Glomerular endothelial cell (primary cell): ENCODE measurements at places on chromosomes 1 and 21. TPM values are rescaled to one million over a fixed set of nuclear protein-coding genes. Genes with fewer than 3 reads are reported as not detected.

DNA sequence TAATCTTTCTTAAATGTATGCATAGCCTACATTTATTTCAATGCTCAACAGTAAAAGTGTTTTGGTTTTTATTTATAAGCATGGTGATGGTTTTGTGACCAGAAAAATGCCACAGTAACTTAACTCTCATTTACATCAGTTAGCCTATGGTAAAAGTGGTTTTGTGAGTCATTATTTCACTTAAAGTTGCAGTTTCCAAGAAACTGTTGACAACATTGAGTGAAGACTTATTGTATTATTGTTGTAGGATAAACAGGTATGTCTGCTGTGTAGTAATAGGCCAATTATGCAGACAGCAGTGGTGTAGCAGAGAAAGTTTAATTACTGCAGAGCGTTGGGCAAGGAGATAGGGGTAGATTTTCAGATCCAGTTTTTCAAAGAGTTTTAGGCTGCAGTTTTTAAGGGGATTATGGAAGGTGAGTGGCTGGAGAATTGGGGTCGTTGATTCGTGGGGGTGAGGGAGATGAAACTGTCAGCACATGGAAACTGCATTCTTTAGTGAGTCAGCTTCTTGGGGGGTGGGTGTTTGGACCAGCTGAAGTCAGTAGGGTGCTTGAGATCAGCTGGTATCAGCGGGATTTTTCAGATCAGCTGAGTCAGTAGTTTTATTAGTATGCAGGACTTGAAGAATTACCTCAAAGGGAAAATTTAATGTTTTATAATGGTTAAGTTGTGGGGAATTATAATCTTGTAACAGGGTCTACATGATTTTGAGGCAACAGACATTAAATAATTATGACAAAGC, 168.7 kb upstream of the FMN2 start:
- DNase-seq = no peak

GRCh38 chr1:52365071-52365745, 797 bp downstream of the CC2D1B start:
- no peak for DNase-seq

DNA sequence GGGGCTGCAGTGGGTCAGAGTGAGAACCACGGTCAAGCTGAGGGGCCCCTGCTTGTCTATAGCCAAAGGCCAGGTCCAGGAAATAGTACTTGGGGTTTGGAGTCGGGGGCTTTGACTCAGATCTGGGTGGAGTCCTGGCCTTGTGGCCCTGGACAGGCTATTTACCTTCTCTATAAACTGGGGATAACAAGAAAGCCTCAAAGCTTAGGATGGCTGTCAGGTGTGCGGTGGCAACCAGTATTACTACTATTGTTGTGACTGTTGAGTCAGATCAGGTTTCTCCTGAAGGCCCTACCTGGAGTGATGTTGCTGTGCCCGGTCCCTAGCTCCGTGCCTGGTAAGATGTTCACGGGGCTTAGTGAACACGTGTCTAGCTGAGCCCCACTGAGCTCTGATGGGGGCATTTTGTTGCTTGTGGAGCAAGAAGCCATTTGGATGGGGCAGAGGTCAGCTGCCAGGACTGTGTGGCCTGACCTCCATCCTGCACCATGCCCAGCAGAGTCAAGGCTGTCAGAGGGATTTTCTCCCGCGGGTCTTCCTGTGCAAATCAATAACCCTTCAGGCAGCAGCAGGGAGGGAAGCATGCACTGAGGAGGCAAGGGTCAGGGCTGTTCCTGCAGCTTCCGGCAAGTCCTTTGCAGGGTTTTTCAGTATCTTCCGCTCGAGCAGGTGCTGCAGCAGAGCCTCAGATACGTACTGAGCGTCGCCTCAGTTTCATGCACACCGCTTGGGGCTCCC, 170.3 kb downstream of the CAMTA1 start:
- no peak for DNase-seq

- DNase-seq = no peak
These were observed 3.7 kb upstream of the ID3 start for GRCh38 chr1:23563003-23563402.

GRCh38 chr1:94191216-94191615, 46.2 kb downstream of the ARHGAP29 start:
- no peak for DNase-seq

GRCh38 chr1:160124705-160125478, 9.3 kb downstream of the ATP1A2 start:
- DNase-seq = no peak

DNA sequence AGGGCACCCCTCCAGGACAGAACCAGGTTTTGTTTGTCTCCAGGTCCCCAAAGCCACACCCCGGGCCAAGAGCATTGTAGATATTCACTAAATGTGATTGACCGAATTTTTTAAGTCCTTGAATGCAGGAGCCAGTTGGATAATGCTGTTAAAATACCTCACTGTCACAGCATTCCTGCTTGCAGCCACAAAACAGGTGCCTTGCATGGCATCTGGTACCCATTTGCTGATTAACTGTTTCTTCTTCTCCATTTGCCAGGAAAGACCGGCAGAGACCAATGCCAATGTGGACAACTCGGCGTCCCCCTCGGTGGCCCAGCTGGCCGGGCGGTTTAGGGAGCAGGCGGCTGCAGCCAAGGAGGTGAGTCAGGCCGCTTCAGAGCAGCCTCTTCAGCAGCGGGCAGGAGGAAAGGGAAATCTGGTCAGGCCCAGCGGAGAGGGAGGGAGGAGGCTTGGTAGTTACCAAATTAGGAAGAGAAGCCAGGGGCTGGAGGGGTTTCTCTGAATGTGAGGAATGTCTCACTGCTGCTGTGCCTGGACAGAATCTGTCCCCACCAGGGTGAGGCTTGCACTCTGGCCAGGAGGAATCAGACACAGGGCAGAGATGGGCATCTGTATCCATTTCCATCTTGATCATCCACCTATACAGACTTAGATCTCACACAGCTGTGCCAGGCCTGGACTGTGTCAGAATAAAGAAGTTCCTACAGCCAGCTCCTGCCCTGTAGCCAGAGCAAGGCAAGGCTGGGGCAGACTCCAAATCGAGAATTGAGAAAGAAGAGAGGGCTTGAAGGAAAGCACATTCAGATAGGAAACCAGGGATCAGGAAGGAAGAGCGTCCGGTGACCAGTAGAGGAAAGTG, 37.9 kb upstream of the MPZL1 start:
- no peak for DNase-seq

DNA sequence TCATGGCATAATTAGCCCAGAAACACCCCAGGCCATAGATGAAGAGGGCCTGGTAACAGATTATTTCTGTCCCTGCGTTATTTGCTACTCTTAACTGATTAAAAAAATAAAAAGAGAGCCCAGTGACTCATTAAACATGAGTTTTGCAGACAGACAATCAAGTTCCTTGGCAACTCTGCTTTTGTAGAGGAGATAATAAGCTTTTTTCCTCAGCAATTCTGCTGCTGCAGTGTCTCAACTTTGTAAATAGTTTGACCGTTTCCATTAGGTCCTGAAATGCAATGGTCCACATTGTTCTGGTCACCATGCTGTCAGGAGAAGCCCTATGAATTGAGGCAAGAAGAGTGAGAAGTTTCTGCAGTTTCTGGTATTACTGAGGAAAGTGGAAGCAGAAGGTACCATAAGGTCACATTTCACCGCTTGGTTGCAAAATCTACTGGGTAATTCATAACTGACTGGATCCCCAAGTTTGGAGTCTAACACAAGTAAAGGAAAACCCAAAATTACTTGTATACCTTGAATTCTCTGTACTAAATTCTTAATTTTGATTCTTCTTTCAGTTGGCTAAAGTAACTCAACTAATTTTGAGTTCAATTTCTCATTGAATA, 139.5 kb downstream of the ZZZ3 start:
- no peak for DNase-seq

DNA sequence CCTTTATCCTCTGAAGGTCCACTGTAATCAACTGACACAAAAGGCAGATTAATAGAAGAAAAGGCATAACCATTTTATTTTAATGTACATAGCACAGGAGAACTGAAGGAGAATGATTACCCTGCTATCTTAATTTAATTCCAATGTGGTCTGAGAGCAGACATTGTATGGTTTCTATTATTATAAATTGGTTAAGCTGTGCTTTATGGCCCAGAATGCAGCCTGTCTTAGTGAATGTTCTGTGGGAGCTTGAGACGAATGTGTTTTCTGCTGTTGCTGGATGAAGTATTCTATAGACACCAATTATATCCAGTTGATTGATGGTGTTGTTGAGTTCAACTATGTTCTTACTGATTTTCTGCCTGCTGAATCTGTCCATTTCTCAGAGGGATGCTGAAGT, 25.0 kb upstream of the SLC2A1 start:
- no peak for DNase-seq

GRCh38 chr1:30384286-30385245, 338.8 kb downstream of the MATN1 start:
- no peak for DNase-seq

DNA sequence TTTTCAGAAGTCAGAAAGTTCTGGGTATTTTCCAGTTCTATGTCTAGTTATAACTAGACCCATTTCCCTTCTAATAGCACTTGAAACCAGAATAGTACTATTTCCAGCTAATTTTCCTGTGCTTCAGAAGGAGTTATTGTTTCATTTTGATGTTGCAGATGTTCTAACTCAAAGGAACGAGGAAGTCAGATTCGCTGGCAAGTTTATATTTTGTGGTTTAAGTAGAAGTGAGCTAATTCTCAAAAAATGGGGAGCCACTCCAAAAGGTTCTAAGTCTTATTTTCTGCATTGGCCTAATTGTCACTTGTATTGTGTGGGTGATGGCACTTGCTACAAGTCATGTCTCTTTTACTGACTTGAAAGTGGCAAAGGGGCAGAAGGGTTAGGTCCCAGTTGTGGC, 18.1 kb downstream of the CCDC185 start:
- no peak for DNase-seq

DNA sequence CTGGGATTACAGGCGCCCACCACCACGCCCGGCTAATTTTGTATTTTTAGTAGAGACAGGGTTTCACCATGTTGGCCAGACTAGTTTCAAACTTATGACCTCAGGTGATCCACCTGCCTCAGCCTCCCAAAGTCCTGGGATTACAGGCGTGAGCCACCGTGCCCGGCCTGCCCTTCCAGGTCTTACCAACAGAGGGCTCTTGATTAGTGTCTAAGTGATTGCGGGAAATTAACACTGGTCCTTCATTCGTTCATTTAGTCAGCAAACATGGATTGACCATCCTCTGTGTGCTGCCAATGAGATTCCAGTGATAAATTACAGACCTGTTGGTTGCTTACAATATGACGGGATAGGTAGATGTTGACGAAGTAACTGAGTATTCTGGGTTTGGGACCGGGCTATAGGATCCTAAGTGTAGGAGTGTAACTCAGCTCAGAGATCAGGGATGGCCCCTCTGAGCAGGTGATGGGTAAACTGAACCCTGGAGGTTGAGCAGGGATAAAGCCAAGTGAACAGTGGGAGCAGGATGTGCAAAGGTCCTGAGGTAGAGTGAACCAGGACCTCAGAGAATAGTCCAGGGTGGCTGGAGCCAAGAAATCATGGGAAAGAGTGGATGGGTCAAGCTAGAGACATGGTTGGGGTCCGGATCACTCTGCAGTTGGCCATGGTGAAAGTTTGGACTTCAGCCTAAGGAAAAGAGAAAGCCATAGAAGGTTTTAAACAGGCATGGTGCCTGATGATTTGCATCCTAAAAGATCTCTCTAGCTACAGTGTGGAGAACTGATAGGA, 171.2 kb downstream of the KAZN start:
- no peak for DNase-seq

- DNase-seq = no peak
These were observed 683 bp downstream of the PPOX start for GRCh38 chr1:161166669-161167548.

GRCh38 chr21:35900539-35900938, 159.8 kb downstream of the SETD4 start:
- DNase-seq = no peak

GRCh38 chr1:78247079-78247478, 201.3 kb downstream of the GIPC2 start:
- DNase-seq = no peak

- no peak for DNase-seq
These were observed 2.4 kb downstream of the GLMP start for GRCh38 chr1:156293098-156293434.

The ADORA1 gene
- total RNA-seq = 8.6 TPM in 1 of 2 replicates, not detected in the other

The MAP1LC3C gene
- 0.92 TPM in 1 of 2 replicates, not detected in the other for total RNA-seq

The CYP4B1 gene
- not detected in 2 replicates for total RNA-seq

The CFHR1 gene
- total RNA-seq = not detected in 2 replicates

The IL20 gene
- total RNA-seq = not detected in 2 replicates

The MLLT11 gene
- 25.1 and 27.6 TPM in 2 replicates for total RNA-seq

The LPAR3 gene
- total RNA-seq = 0.06 TPM in 1 of 2 replicates, not detected in the other

The DENND2D gene
- total RNA-seq = 3.2 and 3.4 TPM in 2 replicates

The HJV gene
- total RNA-seq = not detected in 2 replicates

The RAB7B gene
- total RNA-seq = 0.63 TPM in 1 of 2 replicates, not detected in the other

The KRTAP13-2 gene
- total RNA-seq = not detected in 2 replicates
